Left colon (tissue), 2 donors: ENCODE measurements at places on chromosomes 1 and 21. TPM values are rescaled to one million over a fixed set of nuclear protein-coding genes. Genes with fewer than 3 reads are reported as not detected.

- peak; percentile 24 for DNase-seq
Observed at GRCh38 chr1:150753416-150753815, 12.2 kb downstream of the CTSS start.

The ATP6V1G3 gene
- total RNA-seq: not detected

GRCh38 chr1:117970252-117970651, 40.7 kb downstream of the WDR3 start:
- DNase-seq: no peak

DNA sequence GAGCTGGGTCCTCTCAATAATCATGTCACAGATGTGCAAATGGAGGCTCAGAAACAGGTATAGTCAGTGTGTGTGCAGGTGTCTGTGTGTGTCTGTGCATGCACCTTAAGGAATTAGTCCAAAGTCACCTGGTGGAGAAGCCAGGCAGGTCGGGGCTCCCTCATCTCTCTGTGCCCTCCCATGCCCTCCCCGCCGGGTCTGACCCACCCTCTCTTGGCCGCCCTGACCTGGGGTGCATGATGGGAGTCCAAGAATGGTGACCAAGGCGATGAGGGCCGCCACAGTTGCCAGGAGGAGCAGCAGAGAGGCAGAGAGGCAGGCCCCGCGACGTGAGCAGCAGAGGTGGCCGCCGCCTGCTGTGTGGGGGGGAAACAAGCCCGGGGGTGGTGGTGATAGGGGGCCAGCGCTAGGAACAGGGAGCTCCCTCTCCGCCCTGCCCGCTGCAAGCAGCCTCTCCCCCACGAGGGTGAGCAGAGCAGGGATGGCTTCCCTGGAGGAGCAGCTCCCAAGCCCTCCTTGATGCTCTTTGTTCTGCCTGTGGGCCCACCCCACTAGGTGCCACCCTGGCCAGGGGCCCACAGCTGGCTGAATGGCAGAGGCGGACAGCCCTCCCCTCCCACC, 3.9 kb downstream of the LDLRAD1 start:
- DNase-seq: no peak

The HLX gene
- total RNA-seq: 3.1 TPM

GRCh38 chr1:113859478-113860175, 11.9 kb downstream of the PTPN22 start:
- DNase-seq: no peak

- no peak for DNase-seq
Observed at GRCh38 chr21:22582026-22582425, 1583.8 kb downstream of the NCAM2 start.

The ATPAF1 gene
- 52.2 TPM for total RNA-seq

DNA sequence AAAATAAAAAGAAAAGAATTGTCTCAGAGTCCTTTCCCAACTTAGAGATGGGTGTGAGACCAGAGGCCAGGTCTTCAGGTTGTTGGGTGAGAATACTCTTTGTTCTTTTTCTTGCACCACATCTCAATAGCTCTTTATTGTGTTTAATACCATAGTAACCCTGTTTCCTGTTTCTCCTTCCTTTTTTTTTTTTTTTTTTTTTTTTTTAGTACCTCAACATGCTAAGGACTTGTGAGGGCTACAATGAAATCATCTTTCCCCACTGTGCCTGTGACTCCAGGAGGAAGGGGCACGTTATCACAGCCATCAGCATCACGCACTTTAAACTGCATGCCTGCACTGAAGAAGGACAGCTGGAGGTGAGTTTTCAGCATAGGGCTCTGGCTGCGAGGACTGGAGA, 24.4 kb downstream of the CELF3 start:
- DNase-seq: no peak

- peak; percentile 98 for DNase-seq
Observed at GRCh38 chr1:228059634-228060457, 22.7 kb upstream of the ARF1 start.

The ADORA3 gene
- 2.1 TPM for total RNA-seq

DNA sequence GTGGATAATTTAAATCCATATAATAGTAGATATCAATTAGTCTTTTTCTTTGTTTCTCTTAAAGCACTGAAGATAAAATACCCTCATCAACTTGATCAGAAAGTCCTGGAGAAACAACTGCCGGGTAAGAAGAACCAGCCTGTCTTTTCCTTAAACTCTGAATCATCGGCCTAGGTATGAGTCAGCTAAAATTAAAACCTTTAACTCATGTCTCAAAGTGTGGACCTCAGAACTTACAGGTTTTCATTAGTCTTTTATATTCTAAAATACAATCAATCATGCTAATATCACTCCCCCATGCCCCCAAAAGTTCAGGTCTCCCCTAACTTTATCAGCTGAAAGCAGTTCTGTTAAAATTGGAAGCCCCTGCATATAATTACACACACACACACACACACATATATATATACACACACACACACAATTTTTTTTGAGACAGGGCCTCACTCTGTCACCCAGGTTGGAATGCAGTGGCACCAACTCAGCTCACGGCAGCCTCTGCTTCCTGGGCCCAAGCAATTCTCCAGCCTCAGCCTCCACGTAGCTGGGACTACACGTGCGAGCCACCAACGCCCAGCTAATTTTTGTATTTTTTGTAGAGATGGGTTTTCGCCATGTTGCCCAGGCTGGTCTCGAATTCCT, 61.3 kb downstream of the B3GALNT2 start:
- DNase-seq: no peak

DNA sequence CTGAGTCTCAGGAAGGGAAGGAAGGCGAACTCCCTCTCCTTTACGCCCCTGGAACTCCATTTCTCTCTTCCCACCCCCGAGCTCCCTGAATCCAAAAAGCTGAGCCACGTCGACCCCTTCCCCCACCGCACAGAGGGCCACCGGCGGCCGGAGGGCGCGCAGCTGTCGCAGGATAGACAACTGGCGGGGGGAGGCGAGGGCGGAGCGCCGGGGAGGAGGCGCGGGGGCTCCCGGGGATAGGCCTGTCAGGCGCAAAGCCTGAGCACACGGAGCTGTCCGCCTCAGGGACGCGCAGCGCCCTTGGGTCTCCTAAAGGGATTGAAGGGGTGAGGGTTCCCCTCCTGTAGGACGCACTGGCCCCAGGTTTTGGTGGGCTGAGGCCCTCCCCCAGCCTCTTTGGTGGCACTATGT, 752 bp upstream of the ACTA1 start:
- DNase-seq: no peak

The ELF3 gene
- total RNA-seq: 1,608 TPM
